ENCODE measurements at places on chromosomes 2 and 18. TPM values are rescaled to one million over a fixed set of nuclear protein-coding genes. Genes with fewer than 3 reads are reported as not detected.
A peak's percentile ranks its signal among the peaks of the same experiment; 100 is the strongest.

CCL20 gene
- total RNA-seq: not detected

DNA sequence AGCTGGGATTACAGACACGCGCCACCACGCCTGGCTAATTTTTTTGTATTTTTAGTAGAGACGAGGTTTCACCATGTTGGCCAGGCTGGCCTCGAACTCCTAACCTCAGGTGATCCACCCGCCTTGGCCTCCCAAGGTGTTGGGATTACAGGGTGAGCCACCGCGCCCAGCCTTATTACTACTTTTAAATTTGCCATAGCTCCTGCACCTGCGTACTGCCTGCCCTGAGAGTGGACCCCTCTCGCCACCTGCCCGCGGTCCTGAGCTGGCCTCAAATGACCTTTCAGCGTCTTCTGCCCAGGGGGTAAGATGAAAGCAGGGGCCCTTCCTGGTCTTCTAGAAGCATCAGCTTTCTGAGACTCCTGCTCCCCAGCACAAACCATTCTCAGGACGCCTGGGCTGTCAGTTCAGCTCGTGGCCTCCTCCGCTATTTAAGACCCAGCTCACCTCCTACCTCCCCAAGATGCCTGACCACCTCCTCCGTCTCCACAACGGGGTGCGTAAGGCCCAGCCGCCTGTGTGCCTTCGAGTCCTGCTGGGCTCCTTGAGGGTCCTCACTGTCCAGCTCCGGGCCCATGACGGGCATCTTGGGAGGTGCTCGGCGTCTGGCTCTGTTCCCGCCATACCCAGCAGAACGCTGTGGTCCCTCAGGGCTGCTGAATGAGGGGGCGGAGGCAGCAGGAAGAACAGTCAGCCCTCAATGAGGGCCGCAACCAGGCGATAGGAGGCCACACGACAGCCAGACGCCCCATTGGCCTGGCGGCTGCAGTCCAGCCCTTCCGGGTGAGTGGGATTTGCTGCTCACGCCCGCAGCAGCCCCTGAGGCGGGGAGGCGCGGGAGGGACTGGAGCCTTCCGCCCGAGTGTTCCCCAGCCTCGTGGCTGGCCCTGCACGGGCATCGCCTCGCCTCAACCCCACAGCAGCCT is 266.6 kb downstream of the TFCP2L1 start:
- no peaks in the 10 kb centered on the region for H3K27me3 ChIP-seq
- H3K36me3 ChIP-seq: no peaks in the 10 kb centered on the region
- no peaks in the 10 kb centered on the region for H3K4me1 ChIP-seq

- H3K4me3 ChIP-seq: no peak overlapping the region
- DNase-seq: no peak
- peaks cover 6% of the 10 kb centered on the region for H3K36me3 ChIP-seq
- no peak overlapping the region for H3K27ac ChIP-seq
- no peaks in the 10 kb centered on the region for H3K4me1 ChIP-seq
Measured at GRCh38 chr2:170026361-170026760, 151.6 kb upstream of the MYO3B start.

- no peaks in the 10 kb centered on the region for H3K4me1 ChIP-seq
- H3K27ac ChIP-seq: no peak overlapping the region
- no peak overlapping the region for H3K4me3 ChIP-seq
- H3K27me3 ChIP-seq: no peaks in the 10 kb centered on the region
- DNase-seq: no peak
- no peaks in the 10 kb centered on the region for H3K36me3 ChIP-seq
Measured at GRCh38 chr2:178006710-178007109, 65.9 kb downstream of the PDE11A start.

- H3K4me1 ChIP-seq: no peaks in the 10 kb centered on the region
- H3K4me3 ChIP-seq: no peak overlapping the region
- H3K36me3 ChIP-seq: no peaks in the 10 kb centered on the region
- no peak for DNase-seq
- H3K27ac ChIP-seq: no peak overlapping the region
- H3K27me3 ChIP-seq: no peaks in the 10 kb centered on the region
Measured at GRCh38 chr18:32380559-32380958, 90.1 kb downstream of the GAREM1 start.

TNFAIP6 gene
- total RNA-seq: 6.7 TPM

- no peaks in the 10 kb centered on the region for H3K4me1 ChIP-seq
- DNase-seq: no peak
- peaks cover 71% of the 10 kb centered on the region for H3K36me3 ChIP-seq
- H3K27ac ChIP-seq: no peak overlapping the region
Measured at GRCh38 chr2:210112871-210113270, 58.3 kb downstream of the KANSL1L start.

CKAP2L gene
- not detected for total RNA-seq

DNA sequence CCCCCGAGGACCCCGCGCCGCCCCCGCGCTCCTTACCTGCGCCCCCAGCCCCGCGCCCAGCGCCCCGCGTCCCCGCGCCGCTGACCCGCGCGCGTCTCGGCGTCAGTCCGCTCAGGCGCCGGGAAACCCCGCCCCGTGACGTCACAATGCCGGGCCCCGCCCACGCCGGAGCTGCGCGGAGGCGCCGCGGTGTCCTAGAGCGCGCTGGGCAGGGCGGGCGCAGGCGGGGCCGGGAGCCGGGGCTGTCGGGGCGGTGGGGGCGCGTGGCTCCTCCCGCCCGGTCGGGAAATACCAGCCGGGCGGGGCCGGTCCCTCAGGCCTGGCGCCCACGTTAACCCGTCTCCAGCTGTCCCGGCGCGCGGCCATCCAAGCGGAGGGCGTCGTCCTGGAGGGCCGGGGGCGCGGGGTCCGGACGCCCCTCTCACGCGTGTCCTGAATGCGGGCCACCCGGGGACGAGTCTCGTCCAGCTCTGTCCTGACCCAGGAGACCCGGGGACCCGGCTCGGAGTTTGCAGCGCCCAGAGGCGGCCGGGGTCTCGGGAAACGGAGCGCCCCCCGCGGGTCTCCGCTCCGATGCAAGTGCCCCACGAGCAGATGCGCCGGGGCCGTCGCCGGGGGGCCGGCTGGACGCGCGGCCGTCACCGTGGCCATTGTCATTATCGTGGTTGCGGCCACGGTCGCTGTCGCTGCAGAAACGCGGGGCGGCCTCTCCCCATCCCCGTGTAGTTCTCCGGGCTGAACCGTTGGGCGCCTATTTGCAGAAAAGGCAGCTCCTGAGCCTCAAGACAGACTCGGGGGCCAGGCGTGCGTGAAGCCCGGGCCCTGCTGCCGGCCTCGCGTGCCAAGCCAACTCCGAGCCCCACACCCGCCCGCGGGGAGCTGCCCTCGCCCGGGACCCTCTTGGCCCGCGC is at the start of gene SLC66A2:
Gene SLC66A2, minus strand, starts transcription at position 109 of the 911 bp plus-strand sequence. CDS start 727 bp downstream, outside the sequence.
- H3K4me1 ChIP-seq: peaks cover 35% of the 10 kb centered on the region
- peak within 1 kb of the TSS; percentile 80 for H3K27ac ChIP-seq
- H3K4me3 ChIP-seq: peak within 1 kb of the TSS; percentile 92
- no peaks in the 10 kb centered on the region for H3K36me3 ChIP-seq
- DNase-seq: peak; percentile 88

GRCh38 chr18:38940475-38940862 is 1374.9 kb upstream of the CELF4 start:
- no peak for DNase-seq
- H3K27ac ChIP-seq: no peak overlapping the region
- H3K27me3 ChIP-seq: no peaks in the 10 kb centered on the region
- H3K4me1 ChIP-seq: no peaks in the 10 kb centered on the region
- H3K4me3 ChIP-seq: no peak overlapping the region

GRCh38 chr2:152716805-152717227 is 445 bp downstream of the PRPF40A start:
- H3K4me3 ChIP-seq: peak overlapping the region; percentile 81
- no peak for DNase-seq
- H3K27me3 ChIP-seq: no peaks in the 10 kb centered on the region
- H3K36me3 ChIP-seq: peaks cover 7% of the 10 kb centered on the region

- no peak overlapping the region for H3K4me3 ChIP-seq
- H3K4me1 ChIP-seq: peaks cover 32% of the 10 kb centered on the region
- H3K27ac ChIP-seq: no peak overlapping the region
- H3K36me3 ChIP-seq: no peaks in the 10 kb centered on the region
- H3K27me3 ChIP-seq: no peaks in the 10 kb centered on the region
Measured at GRCh38 chr18:57772387-57772799, 30.7 kb downstream of the ATP8B1 start.

DNA sequence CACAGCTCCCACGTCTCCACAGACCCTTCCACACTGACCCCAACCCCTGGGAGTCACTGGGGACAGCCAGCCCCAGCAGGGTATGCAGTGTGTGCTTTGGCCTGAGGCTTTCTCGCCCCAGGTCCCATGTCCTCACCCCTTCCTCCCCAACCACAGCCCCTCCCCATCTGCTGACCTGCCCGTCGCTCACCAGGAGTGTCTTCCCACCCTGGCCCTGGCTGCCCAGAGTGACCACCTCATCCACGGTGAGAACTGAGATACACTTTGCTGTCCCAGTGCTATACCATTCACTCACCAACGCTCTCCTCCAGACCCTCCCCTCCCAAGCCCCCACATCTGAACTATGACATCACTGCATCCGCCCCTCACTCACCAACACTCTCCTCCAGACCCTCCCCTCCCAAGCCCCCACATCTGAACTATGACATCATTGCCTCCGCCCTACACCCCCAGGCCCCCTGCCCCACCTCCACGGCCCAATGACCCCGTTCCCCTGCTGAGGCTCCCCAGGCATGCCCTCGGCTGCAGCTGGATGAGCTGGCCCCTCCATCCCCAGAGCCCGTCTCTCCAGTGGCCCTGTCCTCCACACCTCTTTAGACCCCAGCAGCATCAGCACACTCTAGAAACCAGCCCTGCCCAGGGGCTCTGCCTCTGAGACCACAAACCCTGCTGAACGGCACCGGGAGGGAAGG is 55.2 kb downstream of the ANKMY1 start:
- no peaks in the 10 kb centered on the region for H3K36me3 ChIP-seq
- DNase-seq: no peak
- no peaks in the 10 kb centered on the region for H3K27me3 ChIP-seq
- H3K27ac ChIP-seq: no peak overlapping the region

GRCh38 chr2:24169023-24169422 is 5.8 kb upstream of the FAM228A start:
- no peak for DNase-seq
- no peak overlapping the region for H3K4me3 ChIP-seq
- H3K36me3 ChIP-seq: no peaks in the 10 kb centered on the region
- no peaks in the 10 kb centered on the region for H3K4me1 ChIP-seq
- H3K27ac ChIP-seq: no peak overlapping the region

GRCh38 chr2:112995346-112995920 is 9.8 kb upstream of the IL36A start:
- H3K27me3 ChIP-seq: no peaks in the 10 kb centered on the region
- H3K36me3 ChIP-seq: no peaks in the 10 kb centered on the region
- no peak overlapping the region for H3K4me3 ChIP-seq
- DNase-seq: no peak
- no peak overlapping the region for H3K27ac ChIP-seq

GRCh38 chr2:54608224-54608623 is 115.2 kb upstream of the EML6 start:
- H3K27me3 ChIP-seq: no peaks in the 10 kb centered on the region
- peaks cover 95% of the 10 kb centered on the region for H3K4me1 ChIP-seq
- DNase-seq: no peak
- H3K4me3 ChIP-seq: no peak overlapping the region
- H3K36me3 ChIP-seq: peaks cover 10% of the 10 kb centered on the region

DNA sequence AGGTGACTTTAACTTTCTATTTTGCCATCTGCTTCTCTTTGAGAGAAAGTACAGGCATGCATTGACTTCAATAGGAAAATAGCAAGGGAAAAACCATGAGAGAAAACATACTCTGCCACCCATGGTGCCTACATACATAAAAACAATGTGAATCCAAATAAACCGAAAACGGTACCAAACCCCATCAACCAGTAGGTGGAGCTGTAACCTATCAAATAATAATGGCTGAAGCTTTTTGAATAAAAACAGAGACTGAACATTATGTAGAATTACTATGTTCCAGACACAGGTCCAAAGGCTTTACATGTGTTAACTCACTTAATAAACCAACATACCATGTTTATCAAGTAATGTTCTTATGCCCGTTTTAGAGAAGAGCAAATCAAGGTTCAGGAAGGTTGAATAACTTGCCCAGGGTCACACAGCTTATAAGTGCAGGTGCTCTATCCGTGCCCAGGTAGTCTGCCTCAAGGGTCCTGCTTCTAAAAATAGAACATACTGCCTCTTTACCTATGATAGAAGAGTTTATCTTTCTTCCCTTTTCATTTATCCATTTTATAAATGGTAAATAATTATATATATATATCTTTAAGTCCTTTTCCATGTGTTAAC is 293.9 kb upstream of the SYT4 start:
- H3K36me3 ChIP-seq: no peaks in the 10 kb centered on the region
- H3K4me3 ChIP-seq: no peak overlapping the region
- no peaks in the 10 kb centered on the region for H3K27me3 ChIP-seq
- no peak overlapping the region for H3K27ac ChIP-seq
- no peak for DNase-seq
- no peaks in the 10 kb centered on the region for H3K4me1 ChIP-seq

GRCh38 chr2:200828572-200829257 is 17.0 kb downstream of the BZW1 start:
- H3K4me1 ChIP-seq: no peaks in the 10 kb centered on the region
- no peaks in the 10 kb centered on the region for H3K27me3 ChIP-seq
- H3K4me3 ChIP-seq: no peak overlapping the region
- no peak for DNase-seq
- no peaks in the 10 kb centered on the region for H3K36me3 ChIP-seq

GRCh38 chr2:171513719-171514160 is 8.5 kb upstream of the CYBRD1 start:
- no peaks in the 10 kb centered on the region for H3K27me3 ChIP-seq
- no peaks in the 10 kb centered on the region for H3K4me1 ChIP-seq
- H3K4me3 ChIP-seq: no peak overlapping the region
- no peaks in the 10 kb centered on the region for H3K36me3 ChIP-seq

GRCh38 chr2:104873689-104874054 is 19.8 kb downstream of the POU3F3 start:
- no peaks in the 10 kb centered on the region for H3K36me3 ChIP-seq
- no peak overlapping the region for H3K27ac ChIP-seq
- no peak for DNase-seq
- H3K4me1 ChIP-seq: peaks cover 15% of the 10 kb centered on the region

EN1 gene
- total RNA-seq: 0.63 TPM

- no peak for DNase-seq
- no peaks in the 10 kb centered on the region for H3K4me1 ChIP-seq
- H3K4me3 ChIP-seq: no peak overlapping the region
- H3K27me3 ChIP-seq: no peaks in the 10 kb centered on the region
Measured at GRCh38 chr18:2312440-2312839, 258.9 kb downstream of the METTL4 start.

RASGRP3 gene
- total RNA-seq: 2.4 TPM

GRCh38 chr2:170846314-170846713 is 29.6 kb downstream of the GAD1 start:
- no peak overlapping the region for H3K4me3 ChIP-seq
- H3K36me3 ChIP-seq: no peaks in the 10 kb centered on the region
- H3K27ac ChIP-seq: no peak overlapping the region
- H3K4me1 ChIP-seq: no peaks in the 10 kb centered on the region
- DNase-seq: no peak
- no peaks in the 10 kb centered on the region for H3K27me3 ChIP-seq

SS18 gene
- 189 TPM for total RNA-seq

DNA sequence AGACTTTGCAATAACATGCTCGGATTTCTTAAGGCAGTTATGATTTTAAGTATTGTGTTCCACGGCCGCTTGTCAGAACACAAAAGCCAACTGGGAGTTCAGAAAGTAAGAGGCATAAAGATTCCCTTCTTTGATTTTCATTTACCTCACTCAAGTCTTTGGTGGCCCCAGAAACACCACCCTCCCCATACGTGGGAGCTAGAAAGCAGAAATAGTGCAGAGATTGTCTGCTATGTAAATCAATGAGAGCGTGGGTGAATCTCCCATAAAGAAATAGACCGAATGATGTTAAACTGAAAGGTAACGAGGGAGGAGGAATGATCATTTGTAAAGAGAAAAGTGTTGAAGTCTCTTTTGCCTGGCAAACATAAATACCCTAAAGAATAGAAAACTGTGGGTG is 322.1 kb upstream of the ETAA1 start:
- H3K36me3 ChIP-seq: no peaks in the 10 kb centered on the region
- H3K4me3 ChIP-seq: no peak overlapping the region
- no peak for DNase-seq
- no peaks in the 10 kb centered on the region for H3K27me3 ChIP-seq
- no peak overlapping the region for H3K27ac ChIP-seq

HDHD2 gene
- total RNA-seq: 32.9 TPM

Measured in tibial nerve (tissue), 4 donors.